ENCODE measurements at places on chromosomes 2 and 18.

GRCh38 chr2:162720559-162721271, 117.9 kb downstream of the KCNH7 start:
- no peak for DNase-seq

DNA sequence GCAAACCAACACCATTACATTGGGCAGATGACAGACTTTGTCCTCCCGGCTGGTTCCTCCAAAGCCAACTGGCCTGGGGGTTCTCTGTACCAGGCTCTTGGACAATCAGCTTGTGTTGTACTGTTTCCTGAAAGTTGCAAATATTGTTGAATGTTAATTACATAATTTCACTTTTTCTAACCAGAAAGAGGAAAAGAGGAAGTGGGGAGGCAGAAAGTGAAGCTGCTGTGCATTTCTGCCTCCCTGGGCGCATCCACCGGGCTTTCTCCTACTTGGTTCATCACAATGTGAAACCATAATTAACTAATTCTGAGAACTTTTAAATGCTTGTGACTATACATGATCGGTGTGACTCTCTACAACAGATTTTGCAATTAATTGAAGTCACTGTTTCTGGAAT, 10.1 kb downstream of the TWIST2 start:
- DNase-seq: no peak

DNA sequence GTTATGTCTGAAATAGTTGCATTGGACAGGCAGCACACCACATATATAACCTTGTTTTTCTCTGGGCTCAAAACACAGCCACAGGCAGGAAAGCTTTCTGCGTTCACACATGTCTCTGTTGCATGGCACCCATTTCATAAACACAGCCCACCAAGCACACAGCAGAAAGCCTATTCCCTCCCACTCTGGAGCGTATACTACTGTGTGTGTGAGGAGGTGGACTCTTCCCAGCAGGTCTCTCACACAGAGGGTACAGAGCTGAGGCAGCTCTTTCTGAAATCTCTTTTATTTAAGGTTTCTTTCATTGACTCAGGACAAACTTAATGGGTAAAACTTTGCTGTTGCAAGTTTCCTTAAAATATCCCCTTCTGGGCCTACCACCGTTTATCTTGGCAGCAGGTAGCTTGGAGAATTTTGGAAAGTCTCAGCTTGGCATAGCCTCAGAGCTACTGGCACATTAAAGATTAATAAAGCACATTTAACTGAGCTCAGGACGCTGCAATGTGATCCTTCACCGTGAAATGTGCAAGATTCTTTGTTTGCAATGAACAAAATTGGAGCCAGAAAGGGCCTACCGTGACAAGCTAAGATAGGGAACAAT, 105.1 kb upstream of the NCKAP5 start:
- no peak for DNase-seq

DNA sequence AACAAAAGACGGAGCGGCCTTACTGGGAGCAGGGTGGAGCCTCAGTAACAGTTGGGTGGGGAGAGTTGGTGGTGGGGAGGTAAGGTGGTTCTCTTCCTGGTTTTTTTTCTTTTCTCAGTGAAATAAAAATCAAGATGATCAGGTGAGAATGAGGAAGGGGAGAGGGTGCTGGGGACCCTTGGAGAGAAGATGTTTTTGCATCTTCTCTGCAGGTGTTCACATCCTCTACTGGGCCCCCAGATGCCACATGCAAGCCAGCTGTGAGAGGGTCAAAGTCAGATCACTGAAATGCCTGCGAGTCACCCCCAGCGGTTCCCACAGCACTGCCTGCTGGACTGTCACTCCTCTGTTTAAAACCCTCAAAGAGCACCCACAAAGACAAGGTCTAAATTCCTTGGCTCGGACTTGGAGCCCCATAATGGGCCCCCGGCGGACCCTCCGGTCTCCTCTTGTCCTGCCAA, 69.8 kb upstream of the FHL2 start:
- no peak for DNase-seq

GRCh38 chr18:42363446-42364441, 408.7 kb downstream of the PIK3C3 start:
- no peak for DNase-seq

- no peak for DNase-seq
Measured at GRCh38 chr2:155708071-155708470, 624.5 kb downstream of the NR4A2 start.

- DNase-seq: no peak
Measured at GRCh38 chr2:218027426-218028188, 24.8 kb upstream of the TNS1 start.

DNA sequence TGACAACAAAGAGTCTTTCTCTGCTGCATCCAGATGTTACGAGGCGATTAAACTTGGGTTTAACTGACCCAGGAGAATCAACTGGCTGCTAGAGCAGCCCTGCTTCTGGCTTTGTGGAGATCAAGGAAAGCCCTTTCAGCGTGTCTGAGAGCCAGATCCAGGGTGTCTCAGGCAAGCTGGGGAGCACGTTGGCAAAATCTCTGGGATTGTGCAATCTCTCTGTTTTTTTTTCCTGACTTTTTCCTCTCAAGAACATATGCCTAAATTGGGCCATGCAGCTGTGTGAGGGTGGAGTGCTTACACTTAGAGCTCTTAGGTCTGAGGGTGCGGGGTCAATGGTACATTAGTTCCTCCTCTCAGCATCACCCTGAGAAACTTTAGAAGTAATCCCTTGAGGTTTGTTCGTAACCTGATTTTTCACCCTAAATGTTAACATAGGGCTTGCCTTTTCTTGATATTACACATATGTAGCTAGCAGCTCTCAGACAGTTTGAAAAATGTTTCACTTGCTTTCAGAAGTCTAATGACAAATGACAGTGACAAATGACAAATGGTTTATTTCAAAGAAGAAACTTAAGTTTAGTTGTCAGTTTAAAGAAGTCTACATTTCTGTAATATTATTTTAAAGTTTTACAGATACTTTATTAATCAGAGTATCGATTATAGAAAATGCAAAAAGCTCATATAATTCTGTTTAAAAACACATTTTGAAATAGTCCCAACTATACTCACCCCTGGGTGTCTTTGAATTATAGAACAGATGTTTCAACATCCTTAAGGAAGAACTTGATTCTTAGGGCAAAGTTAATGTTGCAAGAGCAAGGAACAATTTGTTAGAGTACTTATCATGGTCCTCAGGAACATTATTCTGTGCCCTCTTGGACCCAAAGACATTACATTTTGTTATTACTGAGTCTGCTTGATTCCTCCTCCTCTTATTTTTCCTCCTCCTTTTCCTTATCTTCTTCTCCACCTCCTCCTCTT, 38.4 kb upstream of the ZSWIM2 start:
- no peak for DNase-seq

- no peak for DNase-seq
Measured at GRCh38 chr18:13658436-13659204, 67.7 kb downstream of the FAM210A start.

DNA sequence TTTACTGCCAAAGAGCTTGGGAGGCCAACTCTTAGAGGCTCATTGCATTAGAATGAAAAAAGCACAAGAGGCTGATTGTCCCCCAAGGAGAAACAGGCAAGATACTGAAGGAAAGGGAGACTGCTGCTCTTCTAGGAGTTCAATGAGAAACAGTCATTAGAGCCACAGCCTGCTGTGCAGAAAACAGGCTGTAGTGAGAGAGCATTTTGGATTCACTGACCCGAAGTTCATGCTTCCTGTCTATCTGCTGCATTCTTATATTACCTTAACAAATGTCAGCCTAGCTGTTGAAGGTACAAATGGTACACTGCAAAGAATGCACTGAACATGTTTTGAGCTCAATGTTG, 423.3 kb downstream of the SETBP1 start:
- no peak for DNase-seq

DNA sequence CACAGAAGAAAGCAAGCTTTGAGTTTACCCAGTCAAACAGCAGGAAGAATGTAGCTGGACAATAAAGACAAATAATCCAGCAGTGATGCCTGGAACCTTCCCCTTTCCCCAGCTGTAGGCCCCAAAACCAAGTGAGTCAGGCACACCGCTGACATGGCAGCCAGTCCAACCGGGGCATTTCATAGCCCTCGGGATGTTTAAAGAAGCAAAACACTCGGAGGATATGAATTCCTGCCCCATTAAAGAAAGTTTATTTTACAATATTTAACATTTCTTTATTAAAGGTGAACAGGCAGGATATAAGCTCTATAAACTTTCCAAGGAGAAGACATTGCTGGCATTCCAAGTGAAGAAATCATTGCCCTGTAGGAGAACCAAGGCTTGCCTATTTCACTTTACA, 507.6 kb upstream of the TNP1 start:
- DNase-seq: no peak

DNA sequence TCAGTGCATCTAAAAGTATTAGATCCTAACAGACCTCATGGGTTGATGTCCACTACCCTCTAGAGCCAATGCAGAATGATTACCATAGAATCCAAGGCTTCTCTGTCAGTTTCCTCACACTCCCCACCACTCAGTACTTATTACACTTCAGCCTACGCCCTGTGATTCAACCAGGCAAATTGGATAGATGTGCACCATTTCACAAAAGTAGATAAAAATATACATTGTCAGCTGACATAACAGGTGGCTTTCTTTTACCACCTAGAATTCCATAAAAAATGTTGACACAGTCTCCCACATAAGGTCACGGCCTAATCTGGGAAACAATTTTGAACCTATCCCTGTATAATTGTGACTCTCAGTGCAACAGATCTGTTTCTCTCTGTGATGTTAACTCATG, 144.9 kb downstream of the CERS6 start:
- no peak for DNase-seq

DNA sequence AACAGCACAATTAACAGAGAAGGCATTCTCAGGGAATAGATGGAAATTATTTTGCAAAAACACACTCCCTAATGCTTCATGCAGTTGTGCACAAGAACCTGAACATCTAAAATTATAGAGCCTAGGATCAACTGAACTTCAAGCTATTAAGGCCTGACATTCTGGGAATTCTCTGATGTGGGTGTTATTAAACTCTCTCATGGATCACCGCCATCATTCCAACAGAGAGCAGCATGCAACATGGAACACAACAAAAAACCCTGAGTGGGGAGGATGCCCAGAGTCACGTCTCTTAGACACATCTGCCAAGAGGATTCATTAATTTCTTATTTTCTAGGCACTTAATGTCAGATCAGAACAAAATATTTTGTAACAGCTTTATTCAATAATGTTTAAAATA, 543.8 kb downstream of the ERBB4 start:
- no peak for DNase-seq

- no peak for DNase-seq
Measured at GRCh38 chr2:34831096-34831495, 1232.0 kb upstream of the FAM98A start.

GRCh38 chr2:184367211-184367610, 231.1 kb upstream of the ZNF804A start:
- no peak for DNase-seq

DNA sequence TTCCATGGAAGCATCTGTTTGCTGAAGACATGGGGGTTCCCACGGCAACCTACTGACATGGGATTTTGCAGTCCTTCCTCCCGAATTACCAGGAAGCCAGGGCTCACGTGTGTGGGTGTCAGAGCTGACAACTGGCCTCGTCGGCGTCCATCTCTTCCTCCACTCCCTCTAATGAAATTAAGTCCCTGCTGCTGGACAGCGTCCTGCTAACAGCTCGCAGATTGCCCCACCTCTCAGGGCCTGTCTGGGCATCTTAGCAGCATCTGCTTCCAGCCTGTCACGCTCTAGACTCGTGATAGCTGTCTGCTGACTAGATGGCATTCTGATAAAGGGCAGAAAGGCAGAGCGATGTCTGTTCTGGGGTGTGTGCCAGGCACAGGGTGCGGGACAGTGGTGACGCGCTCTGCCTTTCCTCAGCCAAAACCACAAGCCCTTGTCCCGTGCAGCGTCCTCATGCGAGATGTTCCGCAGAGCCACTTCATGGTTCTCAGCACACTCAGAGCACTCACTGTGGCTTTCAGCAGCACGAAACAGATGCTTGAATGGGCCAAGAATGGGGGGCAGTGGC, 161.1 kb downstream of the ARL4C start:
- DNase-seq: peak; percentile 40

DNA sequence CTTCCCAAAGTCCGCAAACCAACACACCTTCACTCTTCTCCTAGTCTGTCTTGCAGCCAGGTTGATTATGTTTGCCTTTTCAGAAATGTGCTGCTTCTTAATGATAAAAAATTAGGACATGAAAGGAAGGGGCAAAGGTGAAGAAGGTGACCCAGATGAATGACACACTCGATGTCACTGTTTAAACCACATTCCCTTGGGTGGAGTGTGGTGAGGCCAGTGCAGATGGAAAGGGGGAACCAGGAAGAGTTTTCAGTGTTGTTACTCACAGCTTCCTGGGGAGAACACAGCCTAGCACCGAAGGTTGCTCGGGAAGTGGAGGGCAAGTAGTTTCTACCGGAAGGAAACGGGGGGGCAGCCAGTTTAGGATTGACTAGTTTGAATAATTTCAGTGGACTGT, 57.2 kb upstream of the BOD1L2 start:
- no peak for DNase-seq

GRCh38 chr2:16632598-16632997, 33.0 kb downstream of the CYRIA start:
- DNase-seq: no peak

DNA sequence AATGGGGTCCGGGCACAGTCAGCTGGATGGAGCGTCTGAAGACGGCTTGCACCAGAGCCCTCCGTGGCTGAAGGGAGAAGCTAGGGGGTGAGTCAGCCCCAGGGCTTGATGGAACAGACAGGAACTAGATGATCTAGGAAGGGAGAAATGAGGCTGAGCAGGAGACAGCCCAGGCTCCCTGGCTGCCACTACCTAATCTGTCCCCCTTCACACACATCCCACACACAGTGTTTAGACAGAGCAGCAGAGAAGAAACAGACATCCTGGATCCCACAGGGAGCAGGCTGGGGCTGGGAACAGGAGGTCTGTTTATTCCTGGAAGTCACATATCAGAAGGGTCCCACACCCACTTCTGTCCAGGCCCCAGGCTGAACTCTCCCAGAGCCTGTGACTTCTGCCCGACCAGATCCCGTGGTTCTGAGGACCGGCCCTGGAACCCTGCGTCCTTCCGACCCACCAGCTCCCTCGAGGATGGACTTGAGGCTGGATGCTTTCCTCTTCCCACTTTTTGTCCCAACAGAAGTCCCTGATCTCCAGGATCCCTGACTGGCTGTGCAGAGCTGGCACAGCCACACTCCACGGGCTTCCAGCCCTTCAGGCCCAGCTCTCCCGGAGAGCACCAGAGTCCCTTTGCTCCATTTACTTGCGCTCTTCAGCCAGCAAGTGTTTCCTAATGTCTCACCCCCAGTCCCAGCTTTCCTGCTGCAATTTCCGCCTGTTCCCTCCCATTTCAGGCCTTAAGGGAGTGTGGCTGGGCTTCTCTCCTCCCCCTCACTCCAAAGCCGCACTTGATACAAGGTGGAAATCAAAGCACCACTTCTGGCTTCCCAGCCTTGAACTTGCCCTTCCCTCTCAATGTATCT, 1.5 kb upstream of the GPBAR1 start:
- DNase-seq: no peak

DNA sequence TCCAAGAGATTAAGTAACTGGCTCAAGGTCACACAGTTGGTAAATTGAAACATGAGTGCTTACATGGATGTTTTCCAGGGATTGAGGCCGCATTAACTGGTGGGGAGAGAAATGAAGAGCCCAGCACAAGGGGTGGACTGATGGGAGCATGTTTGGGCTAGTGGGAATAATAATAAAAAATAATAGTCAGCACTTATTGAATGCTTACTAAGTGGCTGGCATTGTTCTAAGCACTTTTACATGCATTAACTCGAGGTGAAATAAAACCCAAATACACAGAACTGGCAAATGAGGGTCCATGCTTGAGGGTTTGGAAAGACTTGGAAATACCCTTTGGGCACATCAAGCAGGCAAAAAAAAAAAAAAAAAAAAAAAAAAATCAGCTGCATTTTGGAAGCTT, 34.0 kb upstream of the CDK5R2 start:
- DNase-seq: no peak

GRCh38 chr2:221680548-221680947, 108.4 kb upstream of the EPHA4 start:
- DNase-seq: no peak

Measured in astrocyte of the cerebellum (primary cell).